ENCODE measurements at places on chromosomes 2 and 18.

DNA sequence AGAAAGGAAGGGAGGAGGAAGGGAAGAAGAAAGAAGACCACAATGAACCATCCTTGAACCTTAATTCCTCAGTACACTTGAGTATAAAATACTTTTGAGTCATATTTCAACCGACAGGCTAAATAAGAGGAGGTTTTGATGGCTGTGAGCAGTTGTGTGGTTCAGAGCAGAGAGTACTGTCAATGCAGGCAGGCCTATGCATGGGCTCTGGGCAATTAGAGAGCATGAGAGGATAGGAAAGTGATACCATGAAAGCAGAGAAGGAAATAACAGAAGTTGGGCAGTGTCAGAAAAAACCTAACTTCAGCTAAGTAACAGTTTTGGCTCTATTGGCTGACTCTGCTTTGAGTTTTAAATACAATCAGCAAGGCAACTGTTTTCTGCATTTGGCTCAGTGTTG, 123.6 kb upstream of the STK17B start:
- DNase-seq = no peak

GRCh38 chr2:101521487-101521886, 46.6 kb upstream of the RFX8 start:
- DNase-seq = no peak

GRCh38 chr2:203928849-203929248, 7.7 kb upstream of the ICOS start:
- DNase-seq = no peak

- no peak for DNase-seq
Measured at GRCh38 chr2:112938904-112939303, 27.9 kb downstream of the IL37 start.

DNA sequence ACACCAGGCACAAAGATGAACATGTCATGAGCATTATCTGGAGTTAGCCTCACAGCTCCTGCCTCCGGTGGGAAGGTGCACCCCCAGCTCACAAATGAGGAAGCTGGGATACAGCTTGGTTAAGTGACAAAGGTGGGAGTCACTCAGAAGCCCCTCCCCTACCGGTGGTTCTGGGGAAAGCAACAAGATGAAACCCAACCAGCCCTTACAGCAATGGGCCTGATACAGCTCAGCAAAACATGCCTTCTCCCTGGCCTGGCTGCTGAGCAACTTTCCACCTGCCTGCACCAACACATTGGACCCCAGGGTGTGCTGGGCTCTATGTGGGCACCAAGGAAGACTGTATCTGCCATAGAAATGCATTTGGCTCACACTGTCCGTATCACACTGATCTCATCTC, 113.2 kb downstream of the GYPC start:
- no peak for DNase-seq
